H4 (cell line): ENCODE measurements at places on chromosomes 7 and 10. TPM values are rescaled to one million over a fixed set of nuclear protein-coding genes. Genes with fewer than 3 reads are reported as not detected.

- no peak for DNase-seq
These were observed 288.9 kb upstream of the KLF6 start for GRCh38 chr10:4073912-4074311.

The TNS3 gene
- 143 and 147 TPM in 2 replicates for total RNA-seq

DNA sequence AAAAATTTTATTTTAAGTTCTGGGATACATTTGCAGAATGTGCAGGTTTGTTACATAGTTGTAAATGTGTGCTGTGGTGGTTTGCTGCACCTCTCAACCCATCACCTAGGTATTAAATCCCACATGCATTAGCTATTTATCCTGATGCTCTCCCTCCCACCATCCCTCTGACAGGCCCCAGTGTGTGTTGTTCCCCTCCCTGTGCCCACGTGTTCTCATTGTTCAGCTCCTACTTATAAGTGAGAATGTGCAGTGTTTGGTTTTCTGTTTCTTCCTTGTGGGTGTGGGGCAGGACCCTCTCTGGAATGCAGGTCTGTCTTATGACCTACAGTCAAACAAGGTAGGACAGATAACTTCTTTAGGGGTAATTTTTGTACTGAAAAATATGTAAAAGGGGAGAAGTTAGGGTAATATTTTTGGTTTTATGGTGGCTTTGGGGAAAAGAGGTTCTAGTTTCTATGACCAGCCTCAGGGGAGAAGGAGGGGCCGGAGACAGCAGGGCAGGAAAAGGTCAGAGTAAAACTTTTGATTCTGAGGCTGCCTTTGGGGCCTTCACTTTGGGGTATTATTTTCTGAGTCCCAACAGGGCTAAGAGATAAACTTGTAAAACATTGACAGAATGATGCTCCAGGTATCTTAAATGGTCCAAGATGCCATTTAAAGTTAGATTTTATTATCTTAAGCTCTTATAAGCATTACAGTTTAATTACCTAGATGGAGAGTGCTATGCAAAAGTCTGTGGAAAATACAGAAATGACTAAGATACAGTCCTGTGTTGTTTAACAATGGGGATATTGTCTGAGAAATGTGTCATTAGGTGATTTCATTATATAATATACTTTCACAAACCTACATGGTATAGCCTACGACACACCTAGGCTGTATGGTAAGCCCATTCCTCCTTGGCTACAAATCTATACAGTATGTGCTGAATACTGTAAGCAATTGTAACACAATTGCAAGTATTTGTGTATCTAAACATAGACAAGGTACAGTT lies 354.8 kb downstream of the ABCA13 start:
- no peak for DNase-seq

The NODAL gene
- not detected in 2 replicates for total RNA-seq

GRCh38 chr7:42278344-42278743 lies 41.3 kb upstream of the GLI3 start:
- DNase-seq: no peak

DNA sequence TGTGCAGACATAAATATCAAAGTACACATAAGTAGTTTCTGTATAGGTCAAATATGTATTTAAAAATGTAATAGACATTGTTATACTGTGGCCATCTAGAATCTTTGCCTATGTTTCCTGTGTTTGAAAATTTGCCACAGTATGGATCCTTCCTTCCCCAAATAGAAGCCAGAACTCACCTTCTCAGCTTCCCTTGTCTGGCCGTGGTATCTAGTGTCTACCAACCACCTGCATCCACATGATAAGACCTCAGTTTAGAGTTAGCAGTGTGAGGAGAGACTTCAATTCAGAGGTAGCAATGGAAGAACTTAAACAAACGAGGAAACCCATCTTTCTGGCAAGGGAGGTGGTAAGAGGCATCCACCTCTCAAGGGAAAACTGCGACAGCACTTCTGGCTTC lies 4.9 kb downstream of the TRDMT1 start:
- DNase-seq: no peak

DNA sequence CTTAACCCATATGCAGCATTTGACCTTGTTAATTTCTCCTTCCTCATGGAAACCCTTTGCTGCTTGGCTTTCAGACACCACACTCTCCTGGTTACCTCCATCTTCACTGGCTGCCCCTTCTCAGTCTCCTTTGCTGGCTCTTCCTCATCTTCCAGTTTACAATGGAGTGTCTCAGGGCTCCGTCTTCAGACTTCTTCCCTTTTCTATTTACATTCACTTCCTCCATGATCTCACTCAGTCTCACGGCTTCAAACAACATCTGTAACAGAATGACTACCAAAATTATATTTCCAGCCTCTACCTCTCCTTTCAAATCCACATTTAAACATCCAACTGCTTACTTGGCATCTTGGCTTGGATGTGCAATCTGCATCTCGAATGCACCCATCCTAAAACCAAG lies 140.4 kb downstream of the DKK1 start:
- no peak for DNase-seq

The MOGAT3 gene
- total RNA-seq: not detected in 2 replicates

GRCh38 chr10:124162774-124163354 lies 69.5 kb upstream of the CHST15 start:
- DNase-seq: no peak

GRCh38 chr10:22133749-22134624 lies 83.8 kb downstream of the EBLN1 start:
- DNase-seq: no peak
